Daoy (cell line): ENCODE measurements at places on chromosomes 11 and 22. TPM values are rescaled to one million over a fixed set of nuclear protein-coding genes. Genes with fewer than 3 reads are reported as not detected.

Gene MFRP
- total RNA-seq, result not detected in 2 replicates

Gene ADAMTS8
- total RNA-seq, result not detected in 2 replicates

Gene PSMC3
- total RNA-seq, result 272 and 370 TPM in 2 replicates

Gene CABP4
- 0.06 and 0.15 TPM in 2 replicates for total RNA-seq

Gene PRR33
- total RNA-seq, result not detected in 2 replicates

Gene GRIK4
- total RNA-seq, result 0.11 and 0.12 TPM in 2 replicates

Gene DTX4
- total RNA-seq, result not detected in 2 replicates

Gene MS4A12
- total RNA-seq, result not detected in 2 replicates

Gene SHANK2
- 0.06 and 0.29 TPM in 2 replicates for total RNA-seq

Gene HSPB2
- not detected in 2 replicates for total RNA-seq

Gene UEVLD
- total RNA-seq, result 21.9 and 28.6 TPM in 2 replicates

Gene MSANTD4
- total RNA-seq, result 10.6 and 15.2 TPM in 2 replicates

Gene CHRM1
- not detected in 2 replicates for total RNA-seq

Gene TCN2
- total RNA-seq, result 0.12 and 2.0 TPM in 2 replicates

Gene ASRGL1
- 37.0 and 68.0 TPM in 2 replicates for total RNA-seq

Gene C11orf91
- total RNA-seq, result not detected in 2 replicates

Gene CASP5
- not detected in 2 replicates for total RNA-seq

Gene CST6
- not detected in 2 replicates for total RNA-seq

Gene RAC2
- 40.5 and 59.0 TPM in 2 replicates for total RNA-seq

Gene ADAMTS15
- total RNA-seq, result 9.0 and 12.0 TPM in 2 replicates

Gene GAS2L1
- 10.0 and 11.1 TPM in 2 replicates for total RNA-seq

Gene DMC1
- 0.06 TPM in 1 of 2 replicates, not detected in the other for total RNA-seq
